ENCODE measurements at places on chromosomes 5 and 9.

DNA sequence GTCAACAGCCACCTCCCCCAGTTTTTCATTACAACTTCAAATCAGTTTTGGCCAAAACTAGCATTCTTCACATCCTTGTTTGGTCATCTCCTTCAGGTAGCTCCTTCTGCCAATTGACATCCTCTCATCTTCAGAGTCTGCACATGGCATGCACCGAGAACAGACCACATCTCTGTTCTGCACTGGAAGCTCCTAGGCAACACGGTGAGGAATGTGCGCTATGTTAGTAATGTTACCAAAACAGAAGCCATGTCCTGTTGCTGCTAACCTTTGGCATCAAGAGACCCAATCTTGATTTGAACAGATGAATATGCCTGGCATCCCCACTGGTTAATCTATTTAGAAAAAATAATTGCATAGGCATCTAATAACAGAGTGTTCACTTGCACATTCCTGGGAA is 5.1 kb upstream of the HK3 start:
- no peak for DNase-seq

DNA sequence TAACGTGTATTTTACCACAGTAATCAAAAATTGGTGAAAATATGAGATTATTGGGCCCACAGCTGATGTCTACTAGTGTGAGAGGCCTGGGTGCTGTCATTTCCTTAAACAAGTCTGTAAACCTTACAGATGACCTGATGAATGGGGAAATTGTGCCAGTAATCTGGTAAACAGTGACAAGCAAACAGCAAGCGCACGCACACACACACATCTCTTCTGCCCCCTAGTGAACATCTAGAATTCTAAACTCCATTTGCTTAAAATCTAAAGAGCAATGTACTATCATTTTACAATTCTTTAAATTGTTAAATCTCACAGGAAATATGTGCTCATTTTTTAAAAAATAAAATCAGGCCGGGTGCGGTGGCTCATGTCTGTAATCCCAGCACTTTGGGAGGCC is 7.5 kb upstream of the RAPGEF1 start:
- no peak for DNase-seq

DNA sequence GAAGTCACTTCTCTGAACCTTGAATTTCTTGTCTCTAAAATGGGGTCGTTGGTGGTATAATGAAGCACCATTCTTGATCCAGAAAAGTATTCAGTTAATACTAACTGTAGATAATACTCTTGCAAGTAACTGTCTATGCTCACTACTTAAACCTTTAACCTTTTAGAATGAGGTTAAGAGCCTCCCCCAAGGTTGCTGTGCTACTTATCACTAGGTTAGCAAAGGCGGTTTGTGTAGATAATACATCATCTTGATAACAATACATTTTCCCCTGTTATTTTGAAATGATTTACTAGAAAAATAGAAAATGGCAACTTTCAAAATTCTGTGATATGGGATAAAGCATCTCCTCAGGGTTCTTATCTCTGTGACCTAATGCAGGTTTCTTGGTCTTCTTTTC is 12.6 kb downstream of the MAP3K1 start:
- no peak for DNase-seq

DNA sequence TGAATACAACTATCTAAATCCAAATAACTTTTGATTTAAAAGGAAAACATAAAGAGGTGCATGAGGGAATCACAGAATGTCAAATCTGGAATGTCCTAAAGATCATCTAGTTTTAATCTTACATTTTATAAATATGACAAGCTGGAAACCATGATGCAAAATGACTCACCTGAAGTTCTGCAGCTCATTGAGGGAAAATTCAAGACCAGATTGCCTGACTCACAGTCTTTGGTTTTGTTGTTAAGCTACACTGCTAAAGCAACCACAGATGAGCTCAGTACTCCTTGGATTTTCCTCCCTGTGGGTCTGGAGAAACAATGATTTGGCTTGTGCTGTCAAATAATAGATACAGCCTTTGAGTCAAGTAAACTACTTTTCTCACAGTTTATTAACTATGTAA is 19.1 kb upstream of the EDIL3 start:
- peak; percentile 84 for DNase-seq

Measured in osteoblast (primary cell).